ENCODE measurements at places on chromosomes 3 and 15.

GRCh38 chr3:154973851-154974250 lies 106.3 kb upstream of the MME start:
- no peak for DNase-seq

- no peak for DNase-seq
Measured at GRCh38 chr3:184378651-184379357, 797 bp upstream of the THPO start.

DNA sequence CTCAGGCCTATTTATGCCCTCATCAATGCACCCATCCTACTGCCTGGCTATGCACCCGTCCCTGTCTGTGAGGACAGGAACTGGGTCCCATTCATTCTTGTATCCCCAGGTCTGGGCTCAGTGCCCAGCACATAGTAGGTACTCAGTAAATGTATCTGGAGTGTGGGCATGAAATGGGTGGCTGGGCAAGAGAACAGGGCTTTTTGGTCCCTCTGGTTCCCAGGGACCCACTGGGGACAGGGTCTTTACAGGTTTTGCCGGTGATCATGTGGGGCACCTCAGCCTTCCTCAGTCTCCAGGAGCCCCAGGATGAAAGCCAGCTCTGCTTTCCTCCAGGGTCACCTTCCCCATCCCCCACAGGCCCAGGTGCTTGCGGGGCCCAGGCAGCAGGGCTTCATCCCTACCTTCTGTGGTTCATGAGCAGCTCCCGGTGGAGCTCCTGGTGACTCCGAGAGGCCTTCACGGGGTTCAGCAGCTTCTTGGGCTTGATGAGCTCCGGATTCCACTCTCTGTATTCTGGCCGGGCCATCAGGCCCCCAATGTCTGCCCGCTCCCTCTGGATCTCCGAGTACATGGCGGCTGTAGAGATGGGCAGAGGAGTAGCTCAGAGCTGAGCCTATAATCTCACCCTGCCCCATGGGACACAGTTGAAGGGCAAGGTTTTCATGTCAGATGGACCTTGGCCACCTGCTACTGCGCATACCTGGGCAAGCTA lies 7.7 kb downstream of the FAM107A start:
- DNase-seq: no peak

- no peak for DNase-seq
Measured at GRCh38 chr3:5690904-5691532, 503.5 kb downstream of the EDEM1 start.

DNA sequence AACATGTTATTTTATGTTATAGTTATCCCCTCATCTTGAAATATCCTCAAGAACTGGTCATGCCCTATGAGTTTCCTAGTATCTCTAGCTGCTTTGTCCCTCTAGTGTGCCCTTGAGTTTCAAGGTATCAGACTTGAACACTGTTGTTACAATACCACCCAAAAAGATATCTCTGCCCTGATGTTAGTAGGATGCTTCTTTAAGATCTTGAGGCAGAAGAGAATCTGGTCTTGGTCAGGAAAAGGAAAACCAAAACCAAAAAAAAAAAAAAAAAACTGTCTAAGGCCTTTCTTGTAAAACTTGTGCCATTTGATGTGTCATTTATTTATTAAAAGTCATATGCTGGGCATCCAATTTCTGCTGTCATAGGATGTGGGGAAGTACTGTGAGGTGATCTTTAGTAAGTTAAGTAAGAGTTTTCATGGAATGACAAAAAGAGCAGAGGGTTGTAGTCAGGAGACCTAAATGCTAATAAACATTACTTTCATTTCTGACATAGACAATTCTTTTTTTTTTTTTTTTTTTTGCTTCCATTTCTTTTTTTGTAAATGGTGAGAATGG lies 229.7 kb downstream of the NECTIN3 start:
- no peak for DNase-seq

DNA sequence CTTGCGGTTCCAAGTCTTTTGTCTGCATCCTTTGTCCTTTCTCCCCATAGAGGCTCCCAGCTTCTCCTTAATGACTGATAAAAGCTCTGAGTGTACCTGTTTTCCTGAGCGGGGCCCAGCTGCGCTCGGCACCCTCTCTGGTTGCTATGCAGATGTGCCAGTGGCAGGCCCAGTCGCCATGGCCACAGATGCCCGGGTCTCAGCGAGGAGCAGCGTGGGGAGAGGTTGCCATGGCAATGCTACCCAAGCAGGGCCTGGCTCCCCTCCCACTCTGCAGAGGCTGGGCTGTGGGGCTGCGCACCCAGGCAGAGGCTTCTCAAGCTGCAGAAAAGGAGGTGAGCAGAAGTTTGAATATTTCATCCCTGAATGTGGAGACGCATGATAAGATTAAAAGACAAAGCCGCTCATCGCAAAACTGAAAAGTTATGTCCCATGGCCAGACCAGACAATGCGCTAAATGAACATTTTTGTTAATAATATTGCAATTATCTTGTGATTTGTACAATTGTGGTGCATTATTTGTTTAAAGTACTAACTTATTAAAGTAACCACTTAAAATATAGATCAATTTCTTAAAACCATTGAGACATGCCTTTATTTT lies 66.1 kb downstream of the TPRA1 start:
- DNase-seq: no peak

GRCh38 chr15:71455878-71456277 lies 340.6 kb downstream of the THSD4 start:
- DNase-seq: no peak

DNA sequence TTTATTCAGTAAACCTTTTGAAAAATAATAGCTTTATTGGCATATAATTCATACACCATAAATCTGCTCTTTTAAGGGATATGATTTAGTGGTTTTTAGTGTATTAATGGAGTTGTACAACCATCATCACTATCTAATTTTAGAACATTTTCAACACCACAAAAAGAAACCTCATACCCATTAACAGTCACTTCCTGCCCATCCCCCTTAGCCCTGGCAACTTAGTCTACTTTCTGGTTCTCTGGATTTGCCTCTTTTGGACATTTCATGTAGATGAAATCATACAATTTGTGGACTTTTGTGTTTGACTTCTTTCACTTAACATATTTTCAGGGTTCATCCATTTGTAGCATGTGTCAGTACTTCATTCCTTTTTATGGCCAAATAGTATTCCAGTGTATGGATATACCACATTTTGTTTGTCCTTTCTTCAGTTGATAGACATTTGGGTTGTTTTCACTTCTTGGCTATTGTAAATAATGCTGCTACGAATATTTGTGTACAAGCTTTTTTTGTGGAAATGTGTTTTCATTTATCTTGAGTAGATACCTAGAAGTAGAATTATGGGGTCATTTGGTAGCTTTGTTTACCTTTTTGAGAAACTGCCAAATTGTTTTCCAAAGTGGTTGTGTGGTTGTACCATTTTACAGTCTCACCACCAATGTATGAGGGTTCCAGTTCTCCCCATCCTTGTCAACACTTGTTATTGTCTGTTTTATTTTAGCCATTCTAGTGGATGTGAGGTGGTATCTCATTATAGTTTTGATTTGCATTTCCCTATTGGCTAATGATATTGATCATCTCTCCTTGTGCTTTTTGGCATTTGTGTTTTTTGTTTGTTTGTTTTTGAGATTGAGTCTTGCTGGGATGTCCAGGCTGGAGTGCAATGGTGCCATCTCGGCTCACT lies 45.8 kb downstream of the SMAD3 start:
- DNase-seq: no peak

- DNase-seq: no peak
Measured at GRCh38 chr15:34188711-34189110, 21.2 kb downstream of the KATNBL1 start.

DNA sequence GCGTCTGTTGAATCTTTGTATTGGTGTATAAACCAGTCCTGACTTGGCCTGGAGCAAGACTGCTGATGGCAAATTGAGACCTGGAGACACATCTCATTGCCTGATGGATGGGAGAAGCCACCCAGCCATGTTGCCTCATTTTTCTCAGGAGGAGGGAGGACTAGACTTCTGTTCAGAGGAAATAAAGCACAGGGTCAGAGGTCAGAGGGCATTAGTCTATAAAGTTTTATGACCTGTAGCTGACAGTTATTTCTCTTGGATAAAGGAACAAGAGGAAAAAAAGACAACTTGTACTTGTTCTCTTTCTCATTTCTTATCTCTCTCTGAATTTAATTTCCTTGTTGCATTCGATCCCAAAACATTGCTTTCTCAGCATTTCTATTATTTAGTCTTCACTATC lies 775.9 kb downstream of the SQOR start:
- DNase-seq: no peak

DNA sequence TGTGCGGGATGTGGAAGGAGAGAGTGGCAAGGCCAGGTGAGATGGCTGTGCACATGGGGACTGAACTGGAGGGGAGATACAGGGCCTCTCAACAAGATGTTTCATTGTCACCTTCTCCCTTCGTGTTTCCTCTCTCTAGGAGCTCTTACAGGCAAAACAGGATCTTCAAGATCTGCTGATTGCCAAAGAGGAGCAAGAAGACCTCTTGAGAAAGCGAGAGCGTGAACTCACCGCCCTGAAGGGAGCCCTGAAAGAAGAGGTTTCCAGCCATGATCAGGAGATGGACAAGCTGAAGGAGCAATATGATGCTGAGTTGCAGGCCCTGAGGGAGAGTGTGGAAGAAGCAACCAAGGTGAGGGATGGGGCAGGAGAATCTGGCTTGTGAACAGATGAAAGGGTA lies 85.2 kb downstream of the CGNL1 start:
- no peak for DNase-seq

GRCh38 chr15:71784719-71785118 lies 25.6 kb upstream of the NR2E3 start:
- no peak for DNase-seq

DNA sequence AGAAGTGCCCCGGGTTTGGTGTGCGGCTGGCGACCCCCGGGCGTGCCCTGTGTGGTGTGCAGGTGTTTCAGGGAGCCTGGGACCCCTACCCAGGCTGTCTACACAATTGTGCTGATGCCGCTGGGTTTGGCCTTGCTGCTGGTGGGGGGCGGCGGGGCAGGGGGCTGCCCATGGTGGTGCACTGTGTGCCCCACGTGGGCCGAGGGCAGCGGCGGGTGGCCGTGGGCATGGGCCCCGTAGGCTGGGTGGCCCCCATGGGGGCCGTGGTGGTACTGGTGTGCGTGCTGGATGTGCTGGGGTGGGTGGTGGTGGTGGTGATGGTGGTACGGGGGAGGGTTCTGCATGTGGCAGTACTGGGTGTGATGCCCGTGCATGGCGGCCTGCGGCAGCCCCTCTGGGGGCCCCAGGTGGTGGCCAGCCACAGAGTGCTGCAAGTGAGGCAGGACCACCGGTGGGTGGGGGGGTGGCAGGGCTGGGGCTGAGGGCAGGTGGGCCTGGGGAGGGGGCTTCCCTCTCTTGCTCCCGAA lies 59.6 kb upstream of the RPL32 start:
- DNase-seq: no peak

All from activated T-helper 1 cell treated with anti-CD3 and anti-CD28 coated beads, Interleukin-2, amount 50 U/mL, for 16 hours (primary cell).